ENCODE measurements at places on chromosomes 12 and 14. TPM values are rescaled to one million over a fixed set of nuclear protein-coding genes. Genes with fewer than 3 reads are reported as not detected.

The AVPR1A gene
- total RNA-seq: not detected

The STAB2 gene
- not detected for total RNA-seq

The MARCHF9 gene
- total RNA-seq: 58.0 TPM

The HAL gene
- 1.7 TPM for total RNA-seq

The PIWIL1 gene
- not detected for total RNA-seq

The ARMH4 gene
- not detected for total RNA-seq

The HOXC12 gene
- not detected for total RNA-seq

The CCDC38 gene
- total RNA-seq: 1.0 TPM

The REM2 gene
- total RNA-seq: 4.4 TPM

The TAS2R50 gene
- 1.0 TPM for total RNA-seq

The TSHR gene
- total RNA-seq: 0.30 TPM

The CHST11 gene
- 55.8 TPM for total RNA-seq

The KRT74 gene
- not detected for total RNA-seq

The MYH7 gene
- not detected for total RNA-seq

The PTGES3 gene
- total RNA-seq: 195 TPM

The CCT2 gene
- total RNA-seq: 104 TPM

The CCDC198 gene
- not detected for total RNA-seq

The KLHDC1 gene
- total RNA-seq: 13.6 TPM

The NELL2 gene
- total RNA-seq: 257 TPM

The PMCH gene
- not detected for total RNA-seq

The OTOGL gene
- total RNA-seq: not detected

The TMEM233 gene
- total RNA-seq: not detected

The PCBP2 gene
- total RNA-seq: 858 TPM

The ZNF410 gene
- 46.2 TPM for total RNA-seq

The TMEM30B gene
- 2.9 TPM for total RNA-seq

The FOXN4 gene
- not detected for total RNA-seq

The ENDOU gene
- not detected for total RNA-seq

The GLT1D1 gene
- not detected for total RNA-seq

The SALL2 gene
- 6.5 TPM for total RNA-seq

The HOXC10 gene
- not detected for total RNA-seq

The C14orf119 gene
- 54.0 TPM for total RNA-seq

The LGR5 gene
- total RNA-seq: not detected

The IFT43 gene
- 11.6 TPM for total RNA-seq

The TTC9 gene
- 25.5 TPM for total RNA-seq

The COCH gene
- total RNA-seq: not detected

The LRRC9 gene
- not detected for total RNA-seq

The CLEC1B gene
- not detected for total RNA-seq

The SOX5 gene
- not detected for total RNA-seq

The MFAP5 gene
- not detected for total RNA-seq

The SPTB gene
- total RNA-seq: 0.03 TPM

The PROX2 gene
- not detected for total RNA-seq

The SLC7A8 gene
- 2.4 TPM for total RNA-seq

The TCL1B gene
- total RNA-seq: not detected

The RAD51AP1 gene
- total RNA-seq: 0.58 TPM

The KRT6C gene
- total RNA-seq: not detected

The KLRG1 gene
- 55.8 TPM for total RNA-seq

The HOXC9 gene
- not detected for total RNA-seq

The ITGA5 gene
- 162 TPM for total RNA-seq

The BICDL1 gene
- total RNA-seq: 153 TPM

The DEGS2 gene
- total RNA-seq: 0.14 TPM

The PTPN21 gene
- total RNA-seq: not detected

The CLEC4A gene
- total RNA-seq: 2.1 TPM

The RFX4 gene
- not detected for total RNA-seq

The TSPAN9 gene
- total RNA-seq: 0.67 TPM

The FAM222A gene
- 0.69 TPM for total RNA-seq

The PUS7L gene
- total RNA-seq: 25.6 TPM

The NPFF gene
- not detected for total RNA-seq

The TMTC2 gene
- 8.1 TPM for total RNA-seq

The C12orf54 gene
- not detected for total RNA-seq
